GM12865 (cell line): ENCODE measurements at places on chromosomes 3 and 15.

DNA sequence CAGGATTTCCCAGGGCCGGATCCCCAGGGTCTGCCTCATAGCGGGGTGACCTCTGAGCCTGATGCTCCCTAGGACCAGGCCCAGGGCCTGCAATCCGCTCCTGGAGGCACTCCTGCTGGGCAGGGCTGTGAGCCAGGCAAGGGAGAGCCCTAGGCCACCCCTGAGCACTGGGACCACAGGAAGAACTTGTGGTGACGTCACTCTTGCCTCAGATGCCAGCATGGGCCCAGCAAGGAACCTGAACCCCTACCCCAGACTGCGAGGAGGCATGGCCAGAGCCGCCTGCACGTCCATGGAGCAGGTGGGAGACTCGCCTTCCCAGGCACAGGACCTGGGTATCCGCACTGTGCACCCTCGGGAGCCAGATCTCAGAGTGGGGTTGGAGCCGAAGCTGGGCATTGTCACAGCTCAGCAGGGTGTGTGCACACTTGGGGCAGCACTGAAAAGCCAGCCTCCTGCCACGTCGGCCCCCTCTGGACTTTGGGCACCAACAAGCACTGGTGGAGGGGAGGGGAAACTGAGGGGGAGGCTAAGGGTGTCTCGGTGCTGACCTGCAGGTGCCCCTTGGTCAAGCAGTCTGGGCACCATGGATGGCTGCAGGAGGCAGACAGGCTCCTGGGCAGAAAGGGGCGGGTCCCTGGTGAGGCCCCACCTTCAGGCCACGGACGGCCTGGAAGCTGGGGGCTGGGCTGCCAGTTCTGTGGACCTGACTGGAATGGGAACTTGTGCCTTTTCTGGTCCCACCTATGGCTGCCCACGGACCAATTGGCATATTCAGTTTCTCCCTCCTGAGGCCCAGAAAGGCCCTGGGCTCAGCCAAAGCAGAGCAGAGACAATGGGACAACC, 49.3 kb downstream of the SLC6A20 start:
- DNase-seq = no peak

- peak; percentile 43 for DNase-seq
Measured at GRCh38 chr15:45187894-45188830, at the start of gene SHF. Gene SHF (minus strand): TSS chr15:45187966. CDS start chr15:45187951, 15 bp downstream.

DNA sequence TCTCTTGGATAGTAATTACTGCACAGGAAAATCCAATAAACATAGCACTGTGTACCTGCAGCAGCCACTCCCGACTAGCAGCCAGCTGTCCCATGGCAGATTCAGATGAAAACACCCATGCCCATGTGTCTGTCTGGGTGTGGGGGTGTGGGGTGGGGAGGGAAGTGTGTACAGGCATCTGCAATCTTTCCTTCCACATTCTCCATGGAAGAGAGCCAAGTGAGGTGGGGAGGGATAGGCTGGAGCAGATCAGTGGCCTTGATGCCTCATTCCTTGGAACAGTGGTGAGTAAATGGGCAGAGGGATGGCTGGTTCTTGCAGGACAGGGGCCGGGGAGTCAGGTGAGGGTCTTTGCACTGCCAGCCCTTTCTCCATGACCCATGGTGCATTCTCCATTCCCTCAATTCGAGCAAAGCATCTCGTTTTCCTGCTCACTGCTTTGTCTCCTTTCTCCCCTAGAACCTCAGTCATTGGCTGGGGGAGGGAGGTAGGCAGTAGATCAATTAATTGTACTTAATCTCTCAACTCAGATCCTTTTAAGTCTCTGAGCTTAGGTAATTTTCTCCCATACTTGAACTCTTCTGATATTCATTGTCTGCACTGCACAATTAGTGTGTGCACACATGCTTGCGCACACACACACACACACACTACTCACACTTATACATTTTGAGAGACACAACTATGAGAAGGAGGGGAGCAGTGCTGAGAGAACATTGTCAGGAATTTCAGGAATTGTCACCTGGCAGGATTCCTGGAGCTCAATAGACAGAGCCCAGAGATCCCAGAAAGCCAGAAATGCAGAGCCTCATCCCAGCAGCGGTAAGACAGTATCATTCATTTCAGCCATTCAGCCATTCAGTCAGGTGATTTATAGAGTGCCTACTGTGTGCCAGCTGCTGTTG, 31.9 kb downstream of the PDIA5 start:
- DNase-seq = no peak

- no peak for DNase-seq
Measured at GRCh38 chr3:11297126-11297525, 24.9 kb downstream of the ATG7 start.

DNA sequence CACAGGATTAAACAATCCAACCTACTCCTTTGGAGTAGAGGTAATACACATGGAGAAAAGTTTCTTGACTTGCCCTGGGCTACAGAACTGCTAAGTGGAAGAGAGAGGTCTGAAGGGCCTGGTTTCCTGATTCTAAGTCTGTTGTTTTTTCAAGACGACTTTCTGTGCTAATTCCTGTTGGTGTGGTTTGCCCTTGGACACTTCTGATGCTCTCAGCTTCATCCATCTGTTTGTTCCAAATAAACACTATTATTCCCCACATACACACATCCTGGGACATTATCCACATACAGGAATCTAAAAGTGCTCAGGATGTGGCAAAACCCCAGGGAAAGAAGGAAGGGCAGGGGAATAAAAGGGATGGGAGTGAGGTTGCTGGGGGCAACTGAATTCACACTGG, 393.5 kb upstream of the TBL1XR1 start:
- no peak for DNase-seq

- no peak for DNase-seq
Measured at GRCh38 chr3:185405664-185406063, 42.7 kb downstream of the MAP3K13 start.

GRCh38 chr15:61459785-61460707, 230.9 kb upstream of the RORA start:
- DNase-seq = no peak

GRCh38 chr15:43854801-43855200, 28.0 kb downstream of the WDR76 start:
- no peak for DNase-seq

GRCh38 chr3:129399145-129399894, 29.1 kb downstream of the EFCAB12 start:
- DNase-seq = peak; percentile 96

GRCh38 chr3:195255571-195256501, 15.1 kb downstream of the XXYLT1 start:
- DNase-seq = no peak

GRCh38 chr15:74829486-74829885, 3.1 kb downstream of the CPLX3 start:
- DNase-seq = no peak

DNA sequence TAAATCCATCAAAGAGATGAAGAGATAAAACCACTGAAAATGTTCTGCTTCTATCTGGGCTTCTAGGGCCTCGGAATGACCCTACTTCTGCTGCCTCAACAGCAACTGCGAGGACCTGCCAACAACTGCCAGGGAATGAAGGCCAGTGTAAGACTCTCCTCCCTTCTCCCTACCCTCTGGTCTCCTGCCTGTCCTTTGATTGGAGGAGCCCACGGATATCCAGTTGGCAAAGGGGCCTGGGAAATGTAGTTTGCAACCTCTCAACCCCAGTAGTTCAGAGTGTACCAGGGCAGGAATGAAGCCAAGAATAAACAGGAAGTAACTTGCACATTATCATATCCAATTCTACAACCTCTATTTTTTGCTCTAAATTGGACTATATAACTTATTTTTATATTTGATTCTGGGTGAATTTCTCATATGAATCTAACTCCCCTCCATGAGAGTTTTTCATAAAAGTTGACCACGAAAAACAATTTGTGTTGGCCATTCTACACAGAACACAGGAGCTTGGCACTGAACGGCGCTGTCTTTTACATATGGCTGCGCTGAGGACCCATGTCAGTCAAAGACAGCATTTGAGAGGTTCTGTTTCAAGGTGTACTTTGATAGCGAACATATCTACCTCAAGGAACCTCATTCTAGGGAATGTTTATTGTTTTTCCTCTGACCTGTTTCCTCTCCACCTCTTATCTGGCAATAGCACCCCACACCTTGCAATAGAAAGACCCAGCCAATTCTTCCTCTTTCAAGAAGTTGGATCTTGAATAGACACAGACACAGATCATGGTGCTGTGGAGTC, 91.1 kb upstream of the RNF7 start:
- DNase-seq = peak; percentile 39

DNA sequence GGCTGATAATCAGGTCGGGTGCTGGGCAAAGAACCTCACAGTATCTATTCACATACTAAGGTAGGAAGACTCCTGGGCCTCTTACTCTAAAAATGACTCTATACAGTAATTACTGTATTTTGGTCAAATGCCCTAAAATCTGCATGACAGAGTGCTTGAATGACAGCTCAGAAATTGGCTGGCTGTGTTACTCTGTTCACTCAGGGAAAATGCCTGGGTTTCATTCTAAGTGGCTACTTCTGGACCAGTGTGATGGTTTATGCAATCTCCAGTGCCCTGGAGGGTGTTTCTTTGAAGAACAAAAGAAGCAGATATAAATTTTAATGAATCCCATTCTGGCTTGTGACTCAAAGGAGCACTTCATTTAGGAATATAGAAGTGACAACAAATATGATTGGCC, 2.2 kb downstream of the GABRR3 start:
- no peak for DNase-seq

GRCh38 chr15:85726454-85726853, 68.3 kb downstream of the KLHL25 start:
- no peak for DNase-seq

DNA sequence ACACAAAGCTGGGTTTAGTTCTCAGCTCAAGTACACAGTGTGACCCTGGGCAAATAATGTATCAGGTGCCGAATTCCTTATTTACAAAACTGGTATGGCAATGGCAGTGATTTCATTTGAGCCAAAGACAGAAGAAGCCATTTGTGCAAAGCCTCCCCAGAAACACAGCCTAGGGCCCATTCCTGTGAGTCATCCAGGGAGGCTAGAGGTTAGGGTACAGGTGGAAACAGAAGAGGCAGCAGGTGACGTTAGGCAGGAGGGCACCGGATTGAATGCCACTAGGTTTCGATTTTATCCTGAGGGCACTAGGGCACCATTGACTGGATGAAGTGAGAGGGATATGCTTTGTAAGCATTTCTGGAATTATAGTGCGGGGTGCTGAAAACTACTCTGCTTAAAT, 766.9 kb upstream of the NR2F2 start:
- DNase-seq = no peak

DNA sequence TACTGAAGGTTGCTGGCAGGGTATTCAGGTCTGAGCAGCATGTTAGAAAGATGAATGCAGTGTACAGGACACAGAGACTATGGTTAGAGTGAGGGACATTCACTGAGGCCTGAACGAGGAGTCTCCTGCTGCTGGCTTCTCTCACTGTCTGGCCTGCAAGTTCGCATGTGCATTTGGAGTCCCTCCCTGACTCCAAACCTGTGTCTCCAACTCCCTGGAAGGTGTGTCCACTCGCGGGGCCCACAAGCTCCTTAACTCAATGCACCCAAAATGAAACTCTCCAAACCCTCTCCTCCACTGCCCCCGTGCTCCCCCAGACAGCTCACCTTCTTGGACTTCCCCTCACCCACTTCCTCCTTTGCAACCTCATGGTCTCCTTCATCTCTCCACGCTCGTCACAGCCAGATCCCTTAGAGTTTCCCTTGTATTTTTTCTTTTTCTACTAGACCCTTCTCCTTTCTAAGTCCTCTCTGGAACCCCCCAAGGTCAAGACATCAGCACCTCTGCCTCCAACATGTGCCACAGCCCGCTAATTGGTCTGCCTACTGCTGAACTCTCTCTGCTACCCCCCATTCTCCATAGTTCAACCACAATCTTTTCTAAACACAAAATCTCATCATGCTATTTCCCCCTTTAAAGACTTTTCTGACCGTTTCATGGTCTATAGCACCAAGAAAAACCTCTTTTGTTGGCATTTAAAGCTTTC, 58.3 kb downstream of the HES1 start:
- DNase-seq = peak; percentile 12

GRCh38 chr3:191682961-191683360, 222.0 kb downstream of the PYDC2 start:
- DNase-seq = no peak

DNA sequence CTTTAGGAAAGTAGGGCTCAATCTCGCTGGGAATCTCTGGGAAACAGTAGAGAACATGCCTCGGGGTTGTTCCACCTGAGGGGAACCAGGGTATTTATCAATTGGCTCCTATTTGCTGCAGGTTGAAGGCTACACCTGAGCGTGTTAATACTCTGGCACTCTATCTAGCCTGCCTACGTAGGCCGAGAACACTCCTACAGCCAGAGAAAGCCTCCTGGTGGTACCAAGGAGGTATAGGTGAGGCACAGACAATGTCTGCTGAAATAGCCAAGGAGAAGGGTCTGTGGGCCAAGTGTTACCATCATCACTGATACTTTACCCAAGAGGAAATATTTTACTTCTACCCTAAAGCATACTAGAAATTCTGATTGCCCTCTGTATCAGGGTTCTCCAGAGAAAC, 341.0 kb upstream of the UBE2E2 start:
- DNase-seq = peak; percentile 4

DNA sequence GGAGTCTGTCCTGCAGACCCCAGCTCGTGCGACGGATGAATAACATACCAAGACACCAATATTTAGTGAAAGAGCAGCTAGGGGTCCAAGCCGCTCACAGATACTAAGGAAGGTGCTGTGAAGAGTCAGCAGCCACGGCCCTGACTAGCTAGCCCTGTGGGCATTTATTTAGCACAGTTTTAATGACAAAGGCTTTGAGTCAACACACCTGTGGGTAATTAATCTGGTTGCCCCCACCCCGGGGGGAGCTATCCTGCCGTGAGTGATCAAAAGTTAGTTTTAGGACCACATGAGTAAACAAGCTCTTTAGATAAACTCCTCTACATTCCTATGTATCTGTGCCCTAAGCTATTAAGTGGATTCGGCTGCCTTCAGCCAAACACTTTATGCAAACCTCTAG, 18.7 kb downstream of the CAPN3 start:
- DNase-seq = no peak

DNA sequence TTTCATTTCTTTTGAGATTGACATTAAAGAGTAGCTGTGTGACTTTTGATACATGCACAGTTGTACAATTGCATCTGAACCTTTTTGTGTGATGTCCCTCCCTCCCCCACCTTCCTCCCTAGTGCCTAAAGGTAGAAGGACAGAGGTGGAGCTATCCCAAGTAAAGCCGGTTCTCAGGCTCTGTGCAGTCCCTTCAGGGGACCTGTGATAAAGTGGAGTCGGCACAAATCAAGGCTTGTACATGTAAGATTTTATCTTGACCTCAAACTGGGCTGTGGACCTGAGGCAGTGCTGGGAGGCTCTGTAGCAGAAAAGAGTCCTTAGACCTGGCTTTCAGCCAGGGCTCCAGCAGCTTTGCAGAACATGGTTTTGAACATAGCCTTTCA, 55.5 kb upstream of the CMTM7 start:
- DNase-seq = no peak
